ENCODE measurements at places on chromosomes 2 and 18.
A peak's percentile ranks its signal among the peaks of the same experiment; 100 is the strongest.

GRCh38 chr18:10405816-10406663, 48.4 kb upstream of the APCDD1 start:
- peak; percentile 46 for DNase-seq

DNA sequence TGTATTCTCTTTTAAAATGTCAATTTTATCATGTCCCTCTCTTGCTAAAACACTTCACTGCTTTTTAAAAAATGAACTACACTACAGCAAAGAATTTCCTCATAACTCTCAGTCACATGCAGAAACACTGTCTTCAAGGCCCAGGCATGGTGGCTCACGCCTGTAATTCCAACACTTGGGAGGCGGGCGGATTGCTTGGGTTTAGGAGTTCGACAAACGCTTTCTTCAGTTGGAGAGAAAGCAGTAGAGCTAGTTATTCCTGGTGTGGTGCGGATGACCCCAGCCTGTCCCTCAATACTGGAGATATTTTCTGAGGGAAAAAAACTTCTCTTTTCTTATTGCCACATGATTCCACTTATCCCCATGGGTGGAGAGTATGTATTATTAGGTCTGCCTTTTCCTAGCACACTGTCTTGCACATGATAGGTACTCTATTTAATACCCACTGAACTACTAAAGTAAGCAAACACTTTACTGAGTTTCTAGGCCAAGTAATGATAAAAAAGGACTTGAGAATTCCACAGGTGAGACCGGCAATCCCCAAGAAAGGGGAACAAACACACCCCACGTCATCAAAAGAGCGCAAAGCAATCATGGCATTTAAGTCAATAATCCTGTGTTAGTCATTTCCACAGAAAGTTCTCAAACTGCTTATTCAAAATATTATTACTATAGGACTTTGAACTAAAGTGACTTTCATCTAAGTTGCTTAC, 77.1 kb downstream of the SPIRE1 start:
- DNase-seq = no peak

DNA sequence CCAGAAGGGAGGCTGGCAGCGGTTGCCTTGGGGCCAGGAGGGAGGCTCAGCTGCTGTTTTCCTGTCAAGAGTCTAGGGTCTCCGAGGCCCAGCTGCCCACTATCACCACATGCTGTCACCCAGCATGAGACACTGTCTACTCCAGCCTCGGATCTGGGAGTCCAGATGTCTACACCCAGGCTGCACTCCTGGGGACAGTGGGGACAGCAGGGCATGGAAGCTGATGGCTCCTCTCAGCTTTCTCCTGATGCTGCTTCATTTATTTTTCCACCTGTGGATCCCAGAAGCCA, 134.0 kb downstream of the PTGR3 start:
- no peak for DNase-seq

DNA sequence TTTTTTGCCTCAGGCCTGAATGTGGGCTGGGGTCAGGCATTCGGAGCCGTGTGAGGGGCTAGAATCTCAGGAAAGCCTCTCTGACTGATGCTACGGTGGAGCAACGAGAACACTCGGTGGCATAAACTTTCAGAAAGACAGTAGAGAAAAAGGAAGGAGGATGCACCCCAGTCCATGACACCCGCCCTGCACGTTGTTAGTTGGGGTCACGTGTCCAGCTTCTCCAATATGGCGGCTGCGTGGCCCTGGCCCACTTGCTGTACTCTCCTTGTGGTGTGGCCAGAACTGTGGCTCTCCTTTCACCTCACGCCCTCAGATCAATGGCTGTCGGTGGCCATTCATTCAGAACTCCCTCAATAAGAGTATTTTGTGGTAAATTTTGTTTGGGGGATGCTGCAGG, 131.2 kb downstream of the KCTD1 start:
- DNase-seq = no peak

- no peak for DNase-seq
These were observed 196.3 kb downstream of the CCDC74A start for GRCh38 chr2:131724019-131724418.

DNA sequence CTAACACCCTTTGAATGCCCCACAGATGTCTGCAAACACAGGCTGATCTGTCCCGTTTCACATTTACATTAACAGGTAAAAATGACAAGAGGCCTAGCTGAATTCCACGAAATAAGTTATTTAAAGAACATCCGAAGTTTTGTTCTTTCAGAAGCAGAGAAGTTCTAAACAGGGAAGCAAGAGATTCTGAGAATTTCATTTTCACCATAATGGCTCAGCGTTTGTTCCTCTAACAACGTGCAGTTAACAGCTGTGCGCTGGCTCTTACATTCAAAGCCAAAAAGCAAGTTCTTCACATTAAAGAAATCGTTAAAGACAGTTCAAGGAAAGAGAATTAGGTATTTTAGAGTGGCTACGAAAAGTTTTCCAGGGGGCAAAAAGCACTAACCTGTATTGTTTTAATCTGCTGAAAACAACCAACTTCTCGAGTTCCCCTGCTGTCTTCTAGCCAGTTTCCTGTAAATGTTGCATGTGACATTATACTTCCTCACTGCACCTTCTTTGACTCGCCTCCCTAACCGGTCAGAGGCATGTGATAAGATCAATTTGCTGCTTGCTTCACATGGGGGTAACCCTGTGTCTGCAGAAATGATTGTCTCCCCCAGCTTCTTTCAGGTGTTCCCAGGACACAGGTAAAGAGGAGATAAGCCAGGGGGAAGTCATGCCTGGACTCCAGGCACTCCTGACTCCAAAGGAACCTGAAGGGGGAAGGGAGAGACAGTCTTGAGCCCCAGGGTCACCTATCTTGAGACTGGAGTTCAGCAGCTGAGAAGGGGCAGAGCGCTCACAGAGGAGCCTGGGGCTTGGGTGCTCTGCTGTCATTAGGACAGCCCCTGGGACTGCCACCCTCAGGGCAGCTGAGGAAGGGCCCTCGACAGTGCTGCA, 36.8 kb upstream of the WIPF1 start:
- DNase-seq = no peak

DNA sequence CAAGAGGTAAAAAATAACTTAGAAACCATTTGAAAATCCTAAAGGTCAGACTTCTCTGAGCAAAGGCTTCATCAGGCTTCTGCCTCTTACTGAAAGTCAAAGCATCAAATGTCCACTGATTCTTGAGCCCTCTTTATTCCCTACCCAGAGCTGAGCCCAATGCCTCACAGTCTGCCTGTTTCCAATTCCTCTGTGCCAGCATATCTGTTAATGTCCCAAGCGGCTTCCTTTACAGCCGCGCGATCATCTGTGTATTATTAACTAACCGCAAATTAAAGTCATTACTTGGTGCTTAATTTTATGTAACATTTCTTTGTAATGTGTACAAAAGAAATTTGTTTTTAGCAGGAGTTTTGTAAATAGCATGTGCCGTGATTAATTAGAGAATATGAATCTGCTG, 418.8 kb upstream of the HNRNPA3 start:
- DNase-seq = no peak

GRCh38 chr2:191650896-191651773, 26.8 kb upstream of the NABP1 start:
- DNase-seq = peak; percentile 45

- no peak for DNase-seq
These were observed at the start of gene ARHGAP15 for GRCh38 chr2:143128681-143129580. Gene ARHGAP15 (plus strand): TSS chr2:143129419.

GRCh38 chr18:28606686-28607085, 429.8 kb upstream of the CDH2 start:
- DNase-seq = no peak

DNA sequence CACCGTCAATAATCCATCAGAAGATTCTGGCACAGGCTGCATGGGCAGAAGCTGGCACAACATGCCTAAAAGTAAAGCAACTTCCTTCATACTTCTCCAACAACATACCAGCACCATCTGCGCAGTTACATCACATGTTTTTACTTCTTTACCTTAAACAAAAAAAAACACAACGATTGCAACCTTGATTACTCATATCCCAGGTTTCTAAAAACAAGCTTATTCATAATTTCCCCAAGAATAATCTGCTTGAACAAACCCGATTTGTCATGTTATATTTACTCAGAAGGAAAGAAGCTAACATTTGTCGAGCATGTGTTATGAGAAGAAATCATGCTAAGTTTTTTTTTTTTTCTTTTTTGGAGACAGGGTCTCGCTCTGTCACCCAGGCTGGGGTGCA, 54.7 kb downstream of the THADA start:
- no peak for DNase-seq

- no peak for DNase-seq
These were observed 322.3 kb upstream of the TCF4 start for GRCh38 chr18:55910296-55910695.

GRCh38 chr2:233993461-233993860, 57.0 kb upstream of the SPP2 start:
- DNase-seq = no peak

- no peak for DNase-seq
These were observed 119.5 kb upstream of the CYRIA start for GRCh38 chr2:16785149-16785548.

DNA sequence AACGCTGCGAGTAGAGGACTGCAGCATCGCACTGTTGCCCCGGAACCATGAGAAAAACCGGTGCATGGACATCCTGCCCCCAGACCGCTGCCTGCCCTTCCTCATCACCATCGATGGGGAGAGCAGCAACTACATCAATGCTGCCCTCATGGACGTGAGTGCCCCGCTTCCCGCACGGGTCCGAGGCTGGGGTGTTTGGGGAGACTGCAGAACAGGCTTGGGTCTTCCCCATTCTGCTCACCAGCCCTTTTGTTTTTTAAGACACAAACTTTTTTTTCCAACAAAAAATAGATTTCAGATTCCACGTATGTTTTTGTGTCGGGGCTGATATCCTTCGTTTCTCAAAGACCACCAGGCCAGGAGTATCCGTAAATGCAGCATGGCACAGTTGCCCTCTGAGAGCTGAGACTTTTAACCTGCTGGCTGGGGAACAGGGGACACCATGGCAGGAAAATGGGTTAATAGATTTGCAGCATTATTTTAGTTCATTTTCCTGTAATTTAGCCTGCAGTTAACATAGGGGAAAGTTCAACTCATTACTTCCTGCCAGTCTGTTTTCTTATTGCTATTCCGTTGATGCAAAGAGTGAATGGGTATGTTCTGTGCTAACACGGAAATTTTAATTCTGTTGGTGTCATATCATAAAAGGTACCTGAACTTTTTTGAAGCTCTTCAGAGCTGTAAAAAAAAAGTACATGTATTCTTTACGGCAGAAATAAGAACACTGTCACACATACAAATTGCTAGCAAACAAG, 229.9 kb upstream of the RAB12 start:
- DNase-seq = no peak

DNA sequence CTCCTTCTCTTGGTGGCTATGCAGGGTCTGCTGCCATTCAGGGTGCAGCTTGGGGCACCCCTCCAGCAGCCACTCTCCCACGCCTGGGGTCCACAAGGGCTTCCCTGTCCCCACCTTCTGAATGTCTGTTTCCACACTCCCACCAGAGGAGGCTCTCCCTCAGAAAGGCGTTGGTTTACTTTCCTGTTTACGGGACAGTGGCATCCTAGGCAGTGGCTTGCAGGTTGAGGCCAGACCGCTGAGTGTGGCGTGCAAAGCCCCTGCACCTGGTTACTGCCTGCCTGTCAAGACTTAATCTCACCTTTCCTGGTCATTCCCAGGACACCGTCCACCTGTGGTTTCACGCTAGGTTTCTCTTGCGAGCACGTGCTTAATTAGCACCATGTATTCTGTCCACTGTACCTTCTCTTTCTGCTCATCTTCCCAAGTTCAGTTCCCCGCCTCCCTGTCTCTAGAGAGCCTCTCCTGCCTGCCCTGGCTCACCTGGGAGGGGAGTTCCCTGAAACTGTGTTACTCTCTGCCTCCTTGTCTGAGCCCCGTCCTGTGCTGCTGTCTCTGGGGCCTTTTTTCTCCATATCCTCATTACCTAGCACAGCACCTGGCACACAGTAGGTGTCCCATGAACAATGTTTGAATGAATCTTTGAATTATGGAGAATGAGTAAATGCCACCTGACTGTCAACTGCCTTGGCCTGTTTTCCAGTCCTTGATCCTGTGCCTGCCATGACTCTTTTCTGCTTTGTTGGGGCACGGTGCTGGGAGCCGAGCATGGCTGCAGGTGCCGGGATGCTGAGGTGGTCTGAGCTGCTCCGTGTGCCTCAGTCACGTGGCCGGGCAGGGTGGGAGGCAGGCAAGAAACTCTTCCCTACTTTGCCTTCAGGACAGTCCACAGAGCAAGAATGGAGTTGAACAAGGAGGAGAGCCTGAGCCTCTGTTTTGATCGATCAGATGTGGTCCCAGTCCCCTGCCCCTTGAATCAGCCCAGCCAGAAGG, 56.4 kb downstream of the ARHGEF4 start:
- no peak for DNase-seq

- DNase-seq = no peak
These were observed 26.1 kb downstream of the IGFBP2 start for GRCh38 chr2:216659276-216659675.

DNA sequence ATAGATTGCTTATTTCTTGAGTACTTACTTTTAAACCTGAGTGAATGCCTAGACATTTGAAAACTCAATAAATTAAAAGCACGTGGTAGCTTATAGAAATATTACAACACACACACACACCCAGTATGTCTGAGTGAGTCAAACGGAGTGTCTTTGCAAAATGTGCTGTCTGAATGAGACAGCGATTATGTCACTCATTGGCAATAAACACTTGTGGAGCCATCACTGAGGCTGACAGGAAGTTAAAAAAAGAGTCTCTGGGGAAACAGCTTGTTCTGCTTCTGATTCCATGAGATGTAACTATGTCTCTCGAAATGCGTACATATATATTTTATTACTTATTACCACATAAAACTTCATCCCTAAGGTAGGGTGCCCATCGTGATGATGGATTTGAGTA, 22.3 kb upstream of the VPS4B start:
- DNase-seq = no peak

GRCh38 chr2:222232372-222232771, 66.4 kb downstream of the PAX3 start:
- DNase-seq = no peak
